ENCODE measurements at places on chromosomes 11 and 22.

GRCh38 chr22:46846150-46846831 lies 83.8 kb downstream of the TBC1D22A start:
- no peak for DNase-seq

DNA sequence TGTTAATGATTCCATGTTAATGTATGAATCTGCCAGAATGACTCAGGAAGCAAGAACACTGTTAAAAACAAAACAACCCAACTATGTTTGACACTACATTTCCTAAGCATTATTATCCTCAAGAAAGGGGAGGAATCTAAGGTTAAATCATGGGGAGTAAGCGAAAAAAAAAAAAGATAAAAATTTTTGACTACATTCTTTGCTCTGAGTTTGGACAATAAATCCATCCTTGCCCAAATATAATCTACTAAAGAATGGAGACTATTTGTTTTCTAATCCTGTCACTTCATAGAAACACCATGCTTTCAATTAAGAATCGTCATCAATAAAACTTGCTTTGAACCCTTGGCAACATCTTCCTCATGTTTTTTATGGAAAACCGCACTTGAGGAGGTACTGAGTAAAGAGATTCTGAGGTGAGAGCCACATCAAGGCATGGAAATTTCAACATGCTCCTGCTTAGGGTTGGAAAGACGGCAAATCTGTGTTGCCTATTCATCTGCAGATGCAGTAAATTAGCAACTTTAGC lies 9.7 kb downstream of the MAML2 start:
- no peak for DNase-seq

DNA sequence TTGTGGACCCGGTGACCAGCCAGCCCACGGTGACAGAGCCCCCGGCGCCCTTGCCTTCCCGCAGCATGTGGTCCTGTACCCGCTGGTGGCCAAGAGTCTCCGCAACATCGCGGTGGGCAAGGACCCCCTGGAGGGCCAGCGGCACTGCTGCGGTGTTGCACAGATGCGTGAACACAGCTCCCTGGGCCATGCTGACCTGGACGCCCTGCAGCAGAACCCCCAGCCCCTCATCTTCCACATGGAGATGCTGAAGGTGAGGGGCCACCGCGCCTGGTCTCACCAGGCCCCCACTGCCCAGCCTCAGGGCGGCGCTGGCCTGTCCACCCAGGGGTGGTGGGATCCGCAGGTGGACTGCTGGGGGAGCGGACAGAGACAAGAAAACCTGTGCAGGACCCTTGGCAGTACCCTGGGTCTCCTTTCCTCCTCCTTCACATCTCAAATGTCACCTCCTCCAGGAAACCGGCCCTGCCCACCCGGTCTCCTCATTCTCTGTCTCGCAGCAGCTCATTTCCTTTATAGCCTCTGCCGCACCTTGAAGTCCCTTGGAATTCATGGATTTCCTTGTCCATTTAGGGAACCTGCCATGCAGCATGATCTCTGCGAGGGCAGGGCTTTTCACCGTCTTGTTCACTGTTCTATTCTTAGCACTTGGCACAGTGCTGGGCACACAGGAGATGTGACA lies 6.5 kb downstream of the AIP start:
- no peak for DNase-seq

DNA sequence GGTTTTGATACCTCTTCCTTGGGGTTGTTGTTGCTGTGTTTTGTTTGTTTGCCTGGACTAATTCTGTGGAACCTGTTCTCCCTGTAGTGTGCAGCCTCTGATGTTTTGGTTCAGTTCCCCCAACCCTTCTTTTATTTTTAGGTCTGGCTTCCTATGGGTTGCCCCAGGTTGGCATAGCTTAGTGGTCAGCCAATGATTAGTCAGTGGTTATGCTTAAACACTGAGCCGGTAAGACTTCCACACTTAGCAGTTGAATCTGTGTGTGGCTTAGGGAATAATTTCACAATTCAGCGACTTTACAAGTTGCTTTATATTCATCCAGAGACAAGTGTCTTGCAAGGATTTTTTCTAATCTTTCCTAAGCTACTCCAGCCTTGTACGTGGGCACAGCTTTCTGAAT lies 78.6 kb upstream of the CLPB start:
- DNase-seq = no peak

DNA sequence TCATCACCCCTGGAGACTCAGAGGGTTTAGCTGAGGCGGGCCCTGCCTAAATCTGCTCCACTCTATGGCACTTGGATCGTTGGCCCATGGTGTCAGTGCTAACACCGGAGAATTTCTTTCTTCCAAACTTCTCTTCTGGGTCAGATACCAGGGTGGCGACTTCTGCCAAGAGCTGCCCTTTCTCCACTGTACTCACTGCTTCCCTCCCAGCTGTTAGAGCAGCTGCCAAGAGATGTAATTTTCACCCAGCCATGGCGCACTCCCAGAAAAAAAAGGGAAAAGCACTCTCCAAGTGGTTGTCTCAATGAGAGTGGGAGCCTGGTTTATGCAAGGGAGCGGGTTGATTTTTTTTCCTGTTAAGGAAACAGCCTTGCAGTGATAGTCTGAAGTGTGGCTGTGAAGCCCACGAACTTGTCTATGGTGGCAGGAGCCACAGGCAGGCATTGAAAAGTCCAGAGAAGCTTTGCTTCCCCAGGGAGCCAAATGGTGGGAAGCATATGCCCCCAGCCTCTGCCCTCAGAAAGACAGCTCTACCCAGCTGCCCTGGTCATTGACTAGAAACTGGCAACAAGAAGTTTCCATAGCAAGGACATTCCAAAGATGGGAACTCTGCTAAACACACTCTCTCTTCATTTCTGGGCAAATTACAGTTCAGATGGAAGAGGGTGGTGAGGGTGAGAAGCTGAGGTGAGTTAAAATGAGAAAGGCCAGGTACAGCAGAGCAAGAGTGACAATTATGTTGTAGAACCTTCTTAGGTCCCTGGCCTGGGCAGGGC lies 10.7 kb downstream of the PCSK7 start:
- no peak for DNase-seq

- no peak for DNase-seq
Observed at GRCh38 chr11:64876835-64877341, 1.5 kb downstream of the EHD1 start.

DNA sequence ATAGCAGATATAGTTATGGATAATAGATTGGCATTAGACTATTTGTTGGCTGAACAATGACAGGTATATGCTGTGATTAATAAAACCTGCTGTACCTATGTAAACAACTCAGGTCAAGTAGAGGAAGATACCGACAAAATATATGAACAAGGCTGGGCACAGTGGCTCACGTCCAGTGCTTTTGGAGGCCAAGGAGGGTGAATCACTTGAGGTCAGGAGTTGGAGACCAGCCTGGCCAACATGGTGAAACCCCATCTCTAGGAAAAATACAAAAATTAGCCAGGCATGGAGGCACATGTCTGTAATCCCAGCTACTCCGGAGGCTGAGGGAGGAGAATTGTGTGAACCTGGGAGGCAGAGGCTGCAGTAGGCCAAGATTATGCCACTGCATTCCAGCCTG lies 14.0 kb upstream of the CHKA start:
- DNase-seq = no peak

DNA sequence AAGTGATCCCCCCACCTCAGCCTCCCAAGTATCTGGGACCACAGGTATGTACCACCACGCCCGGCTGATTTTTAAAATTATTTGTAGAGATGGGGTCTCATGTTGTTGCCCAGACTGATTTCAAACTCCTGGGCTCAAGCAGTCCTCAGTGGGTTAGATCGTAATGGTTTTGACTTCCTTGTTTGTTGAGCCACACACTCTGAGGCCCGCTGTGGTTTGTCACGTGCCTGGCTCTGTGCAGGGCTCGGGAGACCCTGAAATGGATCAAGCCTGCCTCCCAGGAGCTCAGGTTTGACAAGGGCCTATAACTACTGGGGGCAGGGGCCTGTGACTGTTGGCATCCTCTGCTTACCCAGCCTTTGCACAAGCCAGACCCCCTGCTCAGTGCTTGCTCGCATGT lies 68.1 kb downstream of the MPPED1 start:
- DNase-seq = no peak

DNA sequence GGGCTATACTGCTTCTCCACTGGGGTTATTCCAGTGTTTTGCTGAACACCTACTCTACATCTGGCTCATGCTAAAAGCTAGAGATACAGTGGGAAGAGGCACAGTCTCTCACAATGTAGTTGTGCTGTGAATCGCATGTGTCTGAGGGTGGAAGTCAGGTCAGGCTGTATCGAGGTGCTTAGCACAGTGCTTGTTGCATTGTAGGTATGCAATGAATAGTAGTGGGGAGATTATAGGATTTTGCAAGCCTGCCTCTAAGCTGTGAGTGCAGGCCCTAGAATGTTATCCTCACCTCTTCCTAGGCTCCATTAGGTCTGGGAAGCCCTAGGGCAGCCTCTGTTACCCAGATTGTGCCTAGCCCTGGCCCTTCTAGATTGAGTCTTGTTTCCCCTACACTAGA lies 37.4 kb downstream of the MYO18B start:
- DNase-seq = no peak

DNA sequence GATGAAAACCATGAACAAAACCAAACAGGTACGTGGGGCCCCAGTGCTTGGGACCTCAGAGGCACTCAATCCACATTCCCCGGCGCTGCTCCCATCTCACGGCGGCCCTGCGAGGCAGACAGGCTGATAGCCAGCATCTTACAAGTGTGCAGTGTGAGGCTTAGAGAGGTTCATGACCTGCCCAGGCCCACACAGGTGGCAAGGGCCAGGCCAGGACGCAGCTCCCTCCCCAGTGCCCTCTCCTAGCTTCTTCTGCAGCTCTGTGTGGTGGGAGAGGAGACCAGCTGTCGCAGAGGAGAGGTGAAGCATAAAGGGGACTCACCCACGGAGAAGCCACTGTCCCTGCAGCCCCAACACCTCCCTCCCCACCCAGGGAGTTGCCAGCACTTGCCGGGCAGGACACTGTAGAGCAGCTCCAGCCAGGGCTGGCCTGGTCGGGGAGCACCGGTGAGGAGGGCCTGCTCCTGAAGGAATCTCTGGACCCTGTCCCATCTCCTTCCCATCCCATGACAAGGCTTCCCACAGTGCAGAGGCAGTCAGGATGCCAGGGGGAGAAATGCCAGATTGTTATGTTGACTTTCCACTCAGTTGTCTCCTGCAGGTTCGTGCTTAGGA lies 92.4 kb upstream of the TMEM45B start:
- no peak for DNase-seq

GRCh38 chr22:47816121-47816862 lies 1053.8 kb downstream of the TBC1D22A start:
- DNase-seq = no peak

DNA sequence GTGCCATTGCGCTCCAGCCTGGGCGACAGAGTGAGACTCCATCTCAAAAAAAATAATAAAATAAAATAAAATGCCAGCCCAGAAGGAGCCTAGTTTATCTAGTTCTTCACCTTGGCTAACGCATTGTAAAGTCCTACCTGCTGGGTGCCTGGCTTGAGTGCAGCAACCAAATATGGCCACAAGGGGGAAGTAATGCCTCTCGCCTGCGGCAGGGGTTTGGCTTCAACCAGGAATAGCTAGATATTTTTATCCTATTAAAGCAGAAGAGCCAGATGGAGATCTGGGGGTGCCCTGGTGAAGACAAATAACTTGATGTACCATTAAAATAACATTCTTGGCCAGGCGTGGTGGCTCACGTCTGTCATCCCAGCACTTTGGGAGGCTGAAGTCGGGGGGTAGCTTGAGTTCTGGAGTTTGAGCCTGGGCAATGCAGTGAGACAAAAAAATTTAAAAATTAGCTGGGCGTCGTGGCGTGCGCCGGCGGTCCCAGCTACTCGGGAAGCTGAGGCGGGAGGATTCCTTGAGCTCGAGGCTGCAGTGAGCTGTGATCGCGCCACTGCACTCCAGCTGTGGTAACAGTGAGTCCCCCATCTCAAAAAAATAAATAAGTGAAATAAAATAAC lies 20.6 kb upstream of the PLEKHB1 start:
- DNase-seq = peak; percentile 64

DNA sequence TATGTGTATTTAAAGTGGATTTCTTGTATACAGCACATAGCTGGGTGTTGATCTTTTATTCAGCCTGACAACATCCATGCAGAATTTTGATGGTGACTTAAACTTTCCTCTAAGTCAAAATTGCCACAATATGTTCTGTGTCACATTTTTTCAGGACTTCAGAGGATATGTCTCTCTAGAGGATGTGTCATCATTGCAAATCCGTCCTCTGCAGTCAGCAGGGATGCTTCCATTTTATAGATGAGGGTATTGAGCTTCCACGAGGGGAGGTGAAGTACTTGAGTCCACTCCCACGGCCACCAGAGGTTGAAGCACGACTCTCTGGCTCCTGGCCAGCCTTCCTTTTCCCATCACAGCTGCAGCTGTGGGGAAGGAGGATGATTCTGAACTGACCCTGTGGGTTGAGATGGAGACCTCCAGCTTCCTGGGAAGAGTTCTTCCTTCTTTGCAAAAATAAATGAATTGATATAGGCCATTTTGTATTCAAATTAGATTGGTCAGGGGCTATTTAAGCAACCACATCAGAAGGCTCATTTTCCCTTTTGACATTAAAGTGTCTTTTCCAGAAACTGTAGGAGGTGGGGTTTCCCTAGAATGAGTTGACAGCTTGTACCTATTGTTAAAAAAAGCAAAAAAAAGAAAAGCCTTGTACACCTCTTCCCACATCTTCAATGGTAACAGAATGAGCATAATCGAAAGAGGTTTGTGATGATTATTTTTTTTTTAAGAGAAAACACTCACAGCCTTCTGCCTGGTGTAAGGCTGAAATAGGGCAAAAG lies 55.2 kb upstream of the MYEOV start:
- DNase-seq = no peak

DNA sequence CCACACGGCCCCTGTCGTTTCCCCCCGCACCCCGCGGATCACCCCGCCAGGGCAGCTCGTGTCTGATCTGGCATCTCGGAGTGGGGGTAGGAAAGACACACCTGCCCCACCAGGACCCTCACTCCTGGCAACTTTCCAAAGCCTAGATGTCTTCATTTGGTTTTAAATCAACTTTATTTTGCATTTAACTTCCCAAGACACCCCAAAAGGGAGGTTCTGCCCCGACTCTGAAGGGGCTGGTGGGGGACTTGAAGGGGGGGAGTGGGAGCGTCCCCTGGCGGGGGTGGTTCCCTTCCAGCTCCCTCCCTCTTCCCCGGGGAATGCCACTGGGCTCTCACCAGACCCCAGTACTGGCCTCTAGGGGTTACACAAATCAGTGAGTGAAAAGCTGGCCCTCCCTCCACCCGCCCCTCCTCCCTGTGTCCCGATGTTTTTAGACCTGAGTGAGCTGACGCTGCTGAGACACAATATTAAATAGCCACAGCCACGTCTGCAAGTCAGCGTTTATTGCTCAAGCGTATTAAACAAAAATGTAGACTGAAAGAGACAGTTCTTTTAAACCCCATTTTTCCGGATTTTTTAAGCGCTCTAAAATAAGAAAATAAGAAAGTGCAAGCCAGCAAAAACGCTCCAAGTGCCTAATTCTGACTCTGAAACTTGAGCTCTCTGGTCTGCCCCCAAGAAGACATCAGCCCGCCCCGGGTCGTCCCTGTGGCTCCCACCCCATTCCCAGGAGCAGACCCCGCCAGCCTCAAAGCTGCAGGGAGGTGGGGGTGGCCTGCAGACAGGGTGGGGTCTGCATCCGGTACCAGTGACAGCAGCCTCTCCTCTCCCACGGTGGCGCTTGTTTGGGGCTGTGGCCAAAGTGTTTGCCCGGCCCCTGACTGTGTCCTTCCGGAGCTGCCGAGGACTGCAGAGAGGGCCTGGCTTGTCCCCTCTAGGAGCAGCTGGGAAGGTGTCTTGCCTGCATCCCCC lies 1.1 kb upstream of the TTLL8 start:
- no peak for DNase-seq

GRCh38 chr22:43182726-43183125 lies 4.2 kb downstream of the TTLL12 start:
- no peak for DNase-seq

GRCh38 chr11:14418801-14419417 lies 59.9 kb upstream of the RRAS2 start:
- no peak for DNase-seq

- DNase-seq = no peak
Observed at GRCh38 chr11:21707116-21707739, 485.7 kb upstream of the ANO5 start.
